ENCODE measurements at places on chromosomes 2 and 18.

DNA sequence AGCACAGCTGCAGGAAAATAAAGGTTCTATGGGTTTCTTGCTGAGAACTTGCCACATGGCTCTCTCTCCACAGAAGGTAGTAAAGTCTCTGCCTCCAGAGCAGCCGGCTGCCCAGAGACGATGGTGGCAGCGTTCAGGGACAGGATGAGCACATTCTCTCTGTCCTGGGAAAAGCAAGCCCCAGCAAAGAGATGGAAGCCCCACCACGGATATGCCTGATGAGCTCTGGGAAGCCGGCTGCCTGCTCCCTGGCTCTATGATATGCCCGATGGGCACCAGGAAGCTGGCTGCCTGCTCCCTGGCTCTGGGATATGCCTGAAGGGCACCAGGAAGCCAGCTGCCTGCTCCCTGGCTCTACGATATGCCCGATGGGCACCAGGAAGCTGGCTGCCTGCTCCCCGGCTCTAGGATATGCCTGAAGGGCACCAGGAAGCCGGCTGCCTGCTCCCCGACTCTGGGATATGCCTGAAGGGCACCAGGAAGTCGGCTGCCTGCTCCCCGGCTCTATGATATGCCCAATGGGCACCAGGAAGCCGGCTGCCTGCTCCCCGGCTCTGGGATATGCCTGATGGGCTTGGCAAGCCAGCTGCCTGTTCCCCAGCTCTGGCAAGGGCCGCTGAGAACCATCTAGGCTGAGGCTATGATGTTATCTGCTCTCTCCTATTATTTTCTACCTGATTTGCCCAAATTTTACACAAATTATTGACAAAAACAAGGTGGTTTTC is 21.5 kb upstream of the SNTG2 start:
- DNase-seq = no peak

DNA sequence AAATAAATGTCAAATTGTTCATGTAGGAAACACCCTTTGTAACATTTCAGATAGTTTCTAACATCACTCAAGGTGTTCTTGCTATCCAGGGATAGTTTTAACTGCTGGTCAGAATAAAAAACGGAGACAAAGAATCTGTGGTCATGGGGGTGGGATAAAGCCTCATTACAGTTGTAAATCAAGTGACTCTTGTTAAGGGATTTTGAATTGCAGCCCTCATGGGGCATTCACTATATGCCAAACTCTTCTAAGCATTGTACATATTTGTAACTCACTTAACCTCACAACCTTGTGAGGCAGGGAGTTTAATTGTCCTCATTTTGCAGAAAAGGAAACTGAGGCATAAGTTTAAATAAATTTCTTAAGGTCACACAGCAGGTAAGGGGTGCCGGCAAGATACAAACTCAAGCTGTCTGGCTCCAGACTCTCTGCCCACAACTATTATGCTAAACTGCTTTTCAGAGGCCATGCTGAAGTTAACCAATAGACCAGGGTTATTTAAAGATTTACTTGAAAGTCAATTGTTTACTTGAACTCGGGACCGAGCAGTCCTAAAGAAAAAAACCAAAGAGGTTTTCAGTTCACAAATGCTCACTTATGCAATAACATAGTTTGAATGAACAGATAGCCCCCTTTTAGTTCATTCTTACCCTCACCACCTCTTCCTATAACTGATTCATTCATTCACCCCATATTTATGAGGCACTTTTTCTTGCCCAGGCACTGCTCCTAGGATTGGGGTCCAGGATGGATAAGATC is 121.6 kb upstream of the FZD5 start:
- no peak for DNase-seq

- no peak for DNase-seq
Observed at GRCh38 chr2:133605766-133606137, 37.5 kb upstream of the NCKAP5 start.

- DNase-seq = peak; percentile 41
Observed at GRCh38 chr18:22347606-22348511, 69.9 kb downstream of the CTAGE1 start.

DNA sequence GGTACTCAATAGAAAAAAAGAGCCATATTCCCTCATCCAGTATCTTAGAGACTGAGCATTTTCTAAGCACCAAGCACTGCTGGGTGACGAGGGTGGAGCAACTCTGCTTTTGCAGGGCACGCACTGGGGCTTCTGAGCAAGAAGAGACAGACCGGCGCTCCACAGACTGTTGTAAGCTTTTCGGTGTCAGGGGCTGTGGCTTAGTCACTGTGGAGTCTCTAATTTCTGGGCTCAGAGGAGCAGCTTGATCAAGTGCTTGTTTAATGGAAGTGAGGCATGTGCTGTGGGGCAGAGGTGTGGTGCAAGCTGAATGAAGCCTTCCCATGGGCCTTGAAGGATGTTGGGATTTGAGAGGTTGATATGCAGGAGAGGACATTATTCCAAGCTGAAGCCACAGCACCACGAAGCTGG is 227.1 kb downstream of the MYCN start:
- DNase-seq = no peak

- DNase-seq = no peak
Observed at GRCh38 chr18:25743646-25744151, 346.7 kb downstream of the SS18 start.

DNA sequence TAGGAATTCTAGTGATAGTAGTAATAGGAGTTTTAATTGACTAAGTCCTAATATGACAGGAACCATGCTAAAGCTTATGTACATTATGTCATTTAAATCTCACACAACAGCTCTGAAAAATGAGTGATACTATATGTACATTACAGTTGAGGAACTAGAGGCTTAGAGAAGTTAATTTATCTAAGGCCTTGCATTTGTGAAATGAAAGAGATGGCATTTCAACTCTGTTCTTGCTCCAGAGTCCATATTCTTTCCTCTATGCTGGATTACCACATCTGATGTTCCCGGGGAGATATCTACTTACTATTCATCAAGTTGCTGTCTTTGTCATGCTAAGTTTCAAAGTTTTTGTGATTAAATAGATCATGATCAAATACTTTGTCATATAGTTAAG is 5.7 kb downstream of the AGPS start:
- no peak for DNase-seq

DNA sequence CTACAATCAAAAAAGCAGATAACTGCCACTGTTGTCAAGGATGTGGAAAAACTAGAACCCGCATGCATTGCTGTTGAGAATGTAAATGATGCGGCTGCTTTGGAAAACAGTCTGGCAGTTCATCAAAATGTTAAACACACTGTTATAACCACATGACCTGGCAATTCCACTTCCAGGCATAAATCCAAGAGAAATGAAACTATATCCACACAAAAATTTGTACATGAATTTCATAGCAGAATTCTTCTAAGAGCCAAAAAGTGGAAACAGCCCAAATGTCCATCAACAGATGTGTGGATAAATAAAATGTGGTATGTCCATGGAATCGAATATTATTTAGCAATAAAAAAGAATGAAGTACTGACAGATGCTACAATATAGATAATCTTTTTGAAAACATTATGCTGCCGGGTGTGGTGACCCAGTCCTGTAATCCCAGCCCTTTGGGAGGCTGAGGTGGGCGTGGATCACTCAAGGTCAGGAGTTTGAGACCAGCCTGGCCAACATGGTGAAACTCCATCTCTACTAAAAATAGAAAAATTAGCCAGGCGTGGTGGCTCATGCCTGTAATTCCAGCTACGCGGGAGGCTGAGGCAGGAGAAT is 32.0 kb downstream of the ERCC3 start:
- peak; percentile 41 for DNase-seq

- no peak for DNase-seq
Observed at GRCh38 chr2:70094171-70094977, 7.1 kb downstream of the PCBP1 start.

DNA sequence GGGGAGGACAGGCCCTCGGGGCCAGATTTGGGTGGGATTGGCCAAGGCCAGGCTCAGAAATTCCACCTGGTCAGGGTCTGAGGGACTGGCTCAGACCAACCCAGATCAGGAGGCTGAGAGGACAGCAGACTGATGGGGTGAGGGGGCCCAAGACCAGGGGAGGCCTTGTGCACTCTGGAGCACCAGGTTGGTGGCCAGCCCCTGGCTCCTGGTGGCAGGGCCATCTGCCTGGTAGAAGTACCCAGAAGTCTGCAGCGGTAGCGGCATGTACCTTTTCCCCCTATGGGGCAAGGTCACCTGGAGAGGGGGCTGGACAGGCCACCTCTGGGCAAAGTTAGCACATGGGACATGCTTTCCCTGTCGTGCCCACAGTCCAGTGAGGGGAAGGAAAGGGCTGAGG is 21.2 kb upstream of the ODC1 start:
- no peak for DNase-seq

DNA sequence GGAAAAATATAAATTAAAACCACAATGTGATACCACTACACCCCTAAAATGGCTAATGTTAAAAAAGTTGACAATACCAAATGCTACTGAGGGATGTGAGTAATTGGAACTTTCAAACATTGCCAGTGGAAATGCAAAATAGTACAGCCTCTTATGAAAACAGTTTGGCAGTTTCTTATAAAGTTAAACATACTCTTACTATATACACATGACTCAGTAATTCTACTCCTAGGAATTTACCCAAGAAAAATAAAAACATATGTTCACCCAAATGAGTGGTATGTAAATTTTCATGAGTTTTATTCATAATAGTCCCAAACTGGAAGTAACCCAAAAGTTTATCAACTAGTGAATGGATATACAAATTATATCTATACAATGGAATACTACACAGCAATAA is 228.0 kb downstream of the CYP26B1 start:
- DNase-seq = peak; percentile 34

GRCh38 chr18:42182728-42183700 is 228.0 kb downstream of the PIK3C3 start:
- peak; percentile 14 for DNase-seq

GRCh38 chr2:46294176-46294836 is 2.9 kb upstream of the EPAS1 start:
- no peak for DNase-seq

DNA sequence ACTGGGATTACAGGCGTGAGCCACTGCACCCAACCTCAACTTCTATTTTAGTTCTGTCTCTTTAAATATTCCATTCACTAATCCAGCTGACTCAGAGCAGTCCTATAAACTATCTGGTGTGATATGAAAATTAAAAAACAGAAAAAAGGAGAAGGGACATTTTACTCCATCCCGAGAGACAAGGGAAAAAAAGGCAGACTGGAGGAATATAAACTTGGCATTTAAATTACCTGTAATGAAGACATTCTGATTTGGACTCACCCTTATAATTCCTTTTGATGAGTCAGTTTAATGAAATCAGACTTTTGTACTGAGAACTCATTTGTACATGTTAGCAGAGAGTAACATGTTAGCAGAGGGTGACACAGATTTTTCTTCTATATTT is 74.8 kb upstream of the RIOK3 start:
- DNase-seq = peak; percentile 40

DNA sequence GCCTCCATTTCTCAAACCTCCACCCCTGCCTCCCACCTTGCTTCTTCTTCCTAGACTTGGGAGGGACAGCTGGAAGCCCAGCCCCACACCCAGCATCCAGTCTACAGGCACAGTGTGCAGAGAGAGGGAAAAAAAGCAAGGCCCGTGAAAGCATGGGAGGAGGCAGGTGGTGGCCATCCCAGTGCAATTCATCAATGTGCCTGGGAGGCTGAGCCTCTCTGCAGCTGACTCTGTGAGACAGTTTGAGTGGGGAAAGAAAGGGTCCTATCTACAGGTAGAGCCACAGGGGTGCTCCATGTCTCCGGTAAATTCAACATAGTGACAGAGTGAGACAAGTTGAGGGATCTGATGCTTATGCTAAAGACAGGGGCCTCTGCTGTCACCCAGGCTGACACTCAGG is 340.6 kb downstream of the DYSF start:
- DNase-seq = no peak

DNA sequence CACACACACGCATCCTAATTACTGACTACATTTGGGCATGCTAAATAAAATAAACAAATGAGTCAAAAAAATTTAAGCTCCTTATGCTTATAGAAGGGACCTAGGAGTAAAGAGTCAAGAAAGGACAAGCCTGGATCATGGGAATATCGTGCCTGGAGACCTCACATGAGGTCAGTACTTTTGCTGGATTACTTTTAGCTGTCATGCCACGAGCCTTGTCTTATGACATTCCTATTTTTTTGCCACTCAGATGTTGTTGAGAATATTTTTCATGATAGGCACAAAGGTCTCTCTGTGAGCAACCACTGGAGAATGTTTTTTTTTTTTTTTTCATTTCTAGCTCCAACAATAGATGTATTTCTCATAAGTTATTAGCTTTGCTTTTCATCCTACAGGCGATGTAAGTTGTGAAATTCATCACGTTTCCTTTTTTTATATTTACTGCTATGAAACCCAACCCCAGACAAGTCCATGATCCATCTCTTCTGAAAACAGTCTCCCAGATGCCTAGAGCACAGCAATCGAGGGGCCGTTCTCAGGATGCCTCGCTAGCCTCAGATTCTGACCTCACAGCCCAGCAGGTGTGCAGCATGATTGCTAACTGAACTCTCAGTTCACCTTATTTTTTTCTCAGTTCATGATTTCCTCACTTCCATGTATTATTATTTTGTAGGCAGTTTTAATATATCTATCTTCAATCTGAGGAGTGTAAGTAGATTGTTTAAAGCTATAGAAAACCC is 464.5 kb downstream of the IRS1 start:
- DNase-seq = peak; percentile 25

- no peak for DNase-seq
Observed at GRCh38 chr2:118169359-118170005, 81.2 kb downstream of the INSIG2 start.

DNA sequence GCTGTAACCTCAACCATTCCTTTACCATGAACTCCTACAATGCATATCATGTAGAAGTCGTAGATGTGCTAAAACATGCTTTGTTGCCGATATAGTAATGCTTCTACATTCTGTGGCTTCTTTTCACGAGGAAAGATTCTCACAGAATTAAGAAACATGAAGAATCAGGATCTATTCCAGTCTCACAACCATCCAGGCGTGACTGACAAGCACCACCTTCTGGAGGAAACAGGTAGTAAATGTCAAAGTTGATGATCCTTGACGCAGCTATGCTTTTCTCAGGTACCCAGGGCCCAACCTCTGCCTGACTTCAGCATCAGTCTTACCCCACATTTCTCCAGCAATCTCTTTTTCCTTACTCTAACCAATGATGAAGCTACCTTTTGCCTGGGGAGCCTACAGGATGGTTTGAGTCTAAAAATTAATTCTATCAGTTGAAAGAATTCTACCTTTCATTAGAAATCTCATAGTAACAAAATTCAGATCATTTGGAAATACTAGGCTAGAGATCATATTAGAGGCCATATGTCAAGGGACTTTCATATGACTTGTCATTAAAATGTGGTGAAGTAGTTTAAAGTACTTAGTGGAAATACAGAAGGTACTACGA is 123.3 kb upstream of the RND3 start:
- peak; percentile 64 for DNase-seq
